Hematopoietic multipotent progenitor cell treated with erythropoietin and hydrocortisone succinate and interleukin-3 and kit ligand, for 6 days (in vitro differentiated cells): ENCODE measurements at places on chromosomes 2 and 18.

DNA sequence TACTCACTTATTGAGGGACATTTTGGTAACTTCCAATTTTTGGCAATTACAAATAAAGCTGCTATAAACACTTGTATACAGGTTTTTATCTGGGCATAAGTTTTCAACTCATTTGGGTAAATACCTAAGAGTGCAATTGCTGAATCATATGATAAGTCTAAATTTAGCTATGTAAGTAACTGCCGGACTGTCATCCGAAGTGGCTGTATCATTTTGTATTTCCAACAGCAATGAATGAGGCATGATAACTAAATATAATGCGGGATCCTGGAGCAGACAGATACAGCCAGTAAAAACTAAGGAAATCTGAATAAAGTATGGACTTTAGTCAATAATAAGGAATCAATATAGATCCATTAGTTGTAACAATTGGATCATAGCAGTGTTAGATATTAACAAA, 156.5 kb upstream of the RMP24 start:
- no peak for DNase-seq

- DNase-seq, result no peak
Observed at GRCh38 chr2:45699032-45699658, 47.7 kb downstream of the PRKCE start.

DNA sequence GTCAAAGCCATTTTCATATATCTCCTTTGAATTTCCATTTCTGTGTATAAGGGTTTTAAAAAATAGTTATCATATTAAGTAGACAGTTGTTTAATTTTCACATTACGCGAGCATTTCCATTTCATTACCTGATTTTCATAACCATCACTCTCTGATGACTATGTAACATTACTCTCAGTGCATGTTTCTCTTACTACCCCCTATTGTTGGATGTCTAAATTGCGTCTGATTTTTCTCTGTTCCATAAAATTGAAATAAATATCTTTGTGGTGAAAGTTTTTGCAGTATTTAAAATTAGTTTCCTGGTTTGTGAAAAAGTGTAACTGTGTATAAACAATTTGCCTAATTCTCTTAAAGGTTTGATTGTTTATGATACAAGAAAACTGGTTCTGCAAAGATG, 123.8 kb downstream of the MYO1B start:
- peak; percentile 18 for DNase-seq

DNA sequence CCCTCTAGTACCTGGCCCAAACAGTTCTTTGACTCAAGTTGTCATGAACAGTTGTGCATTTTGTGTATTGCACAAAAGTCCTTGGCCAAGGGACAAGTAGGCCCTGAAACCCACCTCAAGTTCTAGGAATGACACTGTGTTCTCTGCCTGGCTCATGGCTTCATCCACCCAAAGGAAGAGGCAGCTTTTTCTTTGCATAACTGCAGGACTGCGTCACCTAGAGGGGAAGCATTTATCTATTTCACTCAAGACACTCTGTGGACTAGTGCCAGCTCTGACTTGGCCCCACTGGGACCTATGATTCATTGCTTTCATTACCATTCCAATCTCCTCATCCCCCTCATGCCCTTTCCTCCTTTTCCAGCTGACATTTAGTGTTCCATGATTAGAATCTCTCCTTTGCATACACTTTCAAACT, 119.3 kb upstream of the SIX2 start:
- no peak for DNase-seq

- no peak for DNase-seq
Observed at GRCh38 chr2:175918935-175919334, 83.1 kb downstream of the LNPK start.

GRCh38 chr18:48562075-48562474, 23.2 kb downstream of the CTIF start:
- peak; percentile 31 for DNase-seq

- DNase-seq, result peak; percentile 89
Observed at GRCh38 chr2:38076152-38076709, 280 bp upstream of the CYP1B1 start.

DNA sequence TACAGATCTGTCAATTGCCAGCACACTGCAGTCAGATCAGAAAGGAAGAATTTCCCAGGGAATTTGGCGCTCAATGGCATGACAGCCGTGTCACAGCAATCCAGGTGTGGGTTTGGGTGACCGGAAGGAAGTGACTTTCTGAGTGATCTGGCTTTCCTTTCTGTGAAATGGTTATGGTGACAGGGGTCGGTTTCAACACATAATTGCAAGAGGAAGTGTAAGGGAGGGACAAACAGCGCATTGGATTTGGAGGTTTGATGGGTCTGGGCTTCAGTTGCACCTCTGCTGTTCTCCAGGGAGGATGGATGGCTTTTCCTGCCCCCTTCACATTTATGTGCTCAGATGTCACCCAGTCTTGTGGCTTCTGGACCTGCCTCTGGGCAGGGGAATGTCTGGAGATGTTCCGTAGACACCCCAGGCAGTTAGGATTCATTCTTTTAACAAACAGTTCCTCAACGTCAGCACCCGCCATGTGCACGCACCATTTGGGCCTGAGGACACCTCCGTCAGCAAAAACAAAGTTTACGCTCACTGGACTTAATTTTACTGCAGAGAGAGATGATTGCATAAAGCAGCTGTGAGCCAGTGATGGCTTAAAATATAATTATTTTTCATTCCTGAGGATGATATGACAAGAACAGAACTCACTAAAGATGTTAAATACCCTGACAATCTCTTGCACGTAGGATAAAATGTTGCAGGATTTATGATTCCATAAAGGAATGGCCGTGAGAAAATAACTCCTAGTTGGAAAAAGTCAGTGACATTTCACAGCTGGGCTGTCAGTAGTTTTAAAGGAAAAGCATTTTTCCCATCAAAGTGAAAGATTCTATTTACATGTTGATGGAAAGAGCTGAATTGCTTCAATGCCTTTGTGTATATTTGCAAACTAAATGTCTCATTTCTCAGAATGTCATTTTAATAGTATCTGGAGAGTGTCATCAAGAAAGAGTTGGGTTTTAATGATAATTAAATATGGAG, 36.9 kb downstream of the MBP start:
- DNase-seq, result no peak

DNA sequence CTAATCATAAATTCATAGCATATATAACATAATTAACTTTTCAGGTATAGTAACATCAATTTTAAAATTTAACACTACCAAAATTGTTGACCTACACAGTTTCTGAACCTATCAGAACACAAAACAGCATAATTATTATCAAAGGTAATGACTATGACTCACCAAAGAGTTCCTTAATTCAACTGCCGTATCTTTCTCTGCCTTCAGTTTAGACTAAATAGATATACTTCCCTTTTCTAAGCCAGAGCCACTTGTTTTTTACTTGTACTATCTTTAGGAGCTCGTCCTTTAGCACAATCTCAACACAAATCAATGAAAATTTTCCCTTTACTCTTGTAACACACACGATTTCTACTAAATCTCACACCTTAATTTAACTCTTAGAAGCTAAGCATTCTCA, 54.4 kb downstream of the CCDC88A start:
- peak; percentile 82 for DNase-seq

GRCh38 chr2:33242845-33243244, 233.6 kb upstream of the RASGRP3 start:
- no peak for DNase-seq

DNA sequence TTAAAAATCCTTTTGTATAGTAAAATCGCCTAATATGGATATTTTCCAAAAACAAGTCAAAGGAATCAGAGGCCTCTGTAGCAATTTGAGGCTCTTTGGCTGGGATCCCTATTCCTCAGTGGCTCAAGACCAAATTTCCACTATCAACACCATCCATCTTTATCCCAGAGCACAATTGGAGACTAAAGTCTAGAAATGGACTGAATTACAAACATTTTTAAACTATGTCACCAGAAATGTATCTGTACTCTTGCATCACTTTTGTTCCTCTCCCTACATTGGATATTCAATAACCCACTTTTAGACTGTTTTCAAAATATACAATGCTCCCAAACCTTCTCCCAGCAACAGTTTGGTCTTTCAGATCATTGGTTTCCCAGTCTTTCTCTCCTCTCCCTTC, 140.4 kb upstream of the KLHL29 start:
- DNase-seq, result no peak

DNA sequence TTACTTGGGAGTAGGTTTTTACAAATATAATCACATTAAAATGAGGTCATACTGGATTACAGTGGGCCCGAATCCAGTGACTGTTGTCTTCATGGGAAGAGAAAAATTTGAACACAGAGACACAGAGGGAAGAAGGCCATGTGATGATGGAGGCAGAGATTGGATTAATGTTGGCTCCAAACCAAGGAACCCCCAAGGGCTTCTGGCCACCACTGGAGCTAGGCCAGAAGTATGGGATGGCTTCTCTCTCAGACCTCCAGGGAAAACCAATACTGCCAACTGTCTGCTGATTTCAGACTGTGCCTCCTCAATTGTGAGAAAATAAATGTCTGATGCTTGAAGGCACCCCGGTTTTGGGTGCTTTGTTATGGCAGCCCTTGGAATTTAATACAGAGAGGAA, 76.0 kb downstream of the ALPK2 start:
- DNase-seq, result no peak

GRCh38 chr18:32460171-32460731, 10.4 kb downstream of the GAREM1 start:
- no peak for DNase-seq

DNA sequence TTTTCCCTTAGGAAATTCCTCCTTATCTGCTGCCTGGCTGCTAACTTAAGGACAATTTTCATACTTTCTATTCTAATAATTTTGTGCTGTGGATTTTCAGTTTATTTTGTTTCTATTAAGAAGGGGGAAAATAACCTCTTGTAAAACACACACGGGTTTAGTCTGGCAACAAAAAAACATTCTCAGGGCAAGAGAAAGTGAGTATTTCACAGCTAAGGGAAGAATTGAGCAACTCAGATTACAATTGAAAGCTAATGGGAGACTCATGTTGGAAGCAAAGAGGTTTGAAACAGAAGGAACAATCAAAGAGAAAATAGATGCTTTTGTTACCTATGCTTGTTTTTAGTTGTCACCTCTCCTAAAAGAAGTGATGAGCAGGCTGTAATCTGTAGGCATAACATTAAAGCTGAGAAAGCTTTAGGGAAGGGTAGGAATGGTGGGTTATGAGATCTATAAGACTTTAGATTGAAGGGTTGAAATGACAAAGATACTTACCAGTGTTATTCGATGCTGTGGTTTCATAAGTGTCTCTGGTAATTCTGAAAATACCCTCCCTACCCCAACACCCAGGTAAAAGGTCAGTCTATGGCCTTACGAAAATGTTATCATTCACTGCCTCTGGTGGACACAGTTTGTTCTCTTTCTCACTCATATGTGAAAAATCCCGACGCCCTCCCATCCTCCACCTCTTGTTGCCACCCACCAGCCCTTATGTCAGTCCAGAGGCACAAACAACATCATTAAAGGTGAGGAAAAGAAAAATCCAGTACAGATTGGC, 510.9 kb downstream of the TXNL1 start:
- no peak for DNase-seq

GRCh38 chr2:182182436-182182835, 196.8 kb downstream of the PPP1R1C start:
- DNase-seq, result no peak

GRCh38 chr2:59888015-59888414, 665.4 kb downstream of the BCL11A start:
- no peak for DNase-seq

DNA sequence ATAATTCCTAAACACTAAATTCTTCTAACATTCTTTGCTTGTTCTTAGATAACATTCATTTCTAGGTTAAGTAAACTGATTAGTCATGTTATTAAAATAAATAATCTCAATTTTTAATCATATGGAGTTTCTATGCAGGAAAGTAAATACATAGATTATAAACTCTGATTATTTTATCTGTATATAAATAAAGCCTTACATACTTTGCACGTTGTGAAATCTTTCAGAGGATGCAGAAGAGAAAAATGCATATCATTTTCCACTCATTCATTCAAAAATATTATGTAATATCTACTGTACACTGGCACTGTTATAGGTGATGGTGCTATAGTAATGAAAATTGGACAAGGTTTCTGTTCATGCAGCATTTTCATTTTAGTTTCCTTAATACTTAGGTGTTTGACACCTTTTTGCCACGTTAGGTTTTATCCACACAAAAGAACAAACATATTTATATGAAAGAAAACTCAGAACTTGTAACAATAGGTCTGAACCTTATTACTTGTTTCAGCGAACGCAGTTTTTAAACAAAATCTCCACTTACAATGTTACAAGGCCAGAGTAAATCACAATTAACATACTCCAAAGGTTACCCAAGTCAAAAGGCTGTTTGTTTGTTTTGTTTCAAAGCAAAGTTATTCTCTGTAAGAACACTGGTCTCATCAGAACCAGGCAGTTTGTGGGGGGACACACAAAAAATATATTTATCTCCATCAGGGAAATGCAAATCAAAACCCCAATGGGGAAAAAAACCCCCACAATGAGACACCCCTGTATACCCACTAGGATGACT, 27.4 kb downstream of the ADAM17 start:
- DNase-seq, result no peak

DNA sequence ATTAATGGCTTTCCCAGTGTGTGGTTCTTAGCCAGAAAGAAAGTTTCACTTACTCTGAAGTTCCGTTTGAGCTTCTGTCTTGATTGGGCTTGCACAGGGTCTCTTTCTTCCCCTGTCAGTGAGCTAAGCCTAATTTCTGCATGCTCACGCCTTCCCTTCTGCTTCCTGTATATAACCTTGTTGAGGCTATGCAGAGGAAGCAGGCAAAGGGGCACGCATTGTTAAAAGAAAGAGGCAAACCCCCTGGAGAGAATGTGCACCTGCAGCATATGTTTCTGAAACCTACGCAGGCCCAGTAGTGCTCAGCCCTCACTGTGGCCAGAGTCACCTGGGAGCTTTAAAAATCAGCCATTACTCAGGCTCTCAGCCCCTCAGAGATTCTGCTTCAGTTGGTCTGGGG, 14.5 kb upstream of the PLA2R1 start:
- peak; percentile 36 for DNase-seq

DNA sequence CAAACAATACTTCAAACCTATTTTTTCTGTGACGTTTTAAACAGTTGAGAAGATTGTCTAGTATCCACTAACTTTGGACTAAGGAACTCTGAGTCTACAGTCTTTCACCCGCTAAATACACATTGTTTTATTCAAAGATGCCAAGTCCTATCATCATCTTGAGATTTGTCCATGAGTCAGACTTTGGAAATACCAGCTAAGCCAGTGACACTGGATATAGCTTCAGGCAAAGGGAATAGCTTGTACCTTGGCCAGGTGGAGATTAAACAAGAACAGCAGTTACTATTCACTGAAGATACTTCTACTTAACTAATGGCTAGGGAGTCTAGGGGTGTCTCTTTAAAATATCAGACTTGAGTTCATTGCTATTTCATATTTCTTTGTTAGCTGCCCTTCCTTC, 137.5 kb downstream of the COMMD1 start:
- no peak for DNase-seq

DNA sequence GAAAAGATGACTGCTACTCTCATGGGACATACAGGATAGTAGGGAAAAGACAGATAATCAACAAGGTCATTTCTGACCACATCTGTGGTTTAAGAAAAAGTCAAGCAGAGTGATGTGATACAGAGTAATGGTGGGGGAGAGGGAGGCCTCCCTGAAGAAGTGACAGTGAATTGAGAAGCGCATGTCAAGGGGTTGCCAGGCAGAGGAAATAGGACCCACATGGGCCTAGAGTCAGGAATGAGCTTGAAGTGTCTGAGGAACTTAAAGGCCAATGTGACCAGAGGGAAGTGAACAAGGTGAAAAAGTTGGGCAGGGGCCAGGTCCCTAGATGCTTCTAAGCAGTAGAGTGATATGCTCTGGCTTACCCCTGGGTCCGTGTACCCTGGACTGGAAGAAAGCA, 113.5 kb upstream of the PPP1CB start:
- no peak for DNase-seq

- no peak for DNase-seq
Observed at GRCh38 chr18:42086288-42086687, 131.3 kb downstream of the PIK3C3 start.

GRCh38 chr2:223464071-223464470, 138.1 kb downstream of the SCG2 start:
- no peak for DNase-seq
